ENCODE measurements at places on chromosomes 7 and 10.

DNA sequence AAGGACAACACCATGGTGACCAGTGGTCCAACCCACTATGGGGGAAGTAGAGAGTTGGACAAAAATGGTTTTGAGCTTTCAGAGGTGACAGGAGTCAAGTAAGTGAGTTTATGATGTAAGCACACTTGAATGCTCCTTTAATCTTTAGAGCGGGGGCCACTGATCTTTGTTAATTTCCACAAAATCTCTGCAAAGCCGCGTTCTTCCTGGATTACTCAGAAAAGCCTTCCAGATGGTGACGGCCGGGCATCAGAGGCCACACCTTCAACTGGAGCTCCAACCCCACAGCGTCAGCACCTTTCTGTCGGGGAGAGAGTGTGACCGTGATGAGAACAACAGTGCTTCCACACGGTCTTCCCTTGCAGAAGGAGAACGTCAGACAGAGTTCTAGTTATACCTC is 35.2 kb upstream of the KLF6 start:
- no peak for DNase-seq

- peak; percentile 76 for DNase-seq
These were observed 59.2 kb downstream of the HK1 start for GRCh38 chr10:69337296-69338132.

GRCh38 chr10:90306187-90306586 is 551.7 kb downstream of the HTR7 start:
- DNase-seq: peak; percentile 75

- no peak for DNase-seq
These were observed 86.5 kb upstream of the LRRC4 start for GRCh38 chr7:128117691-128118090.

DNA sequence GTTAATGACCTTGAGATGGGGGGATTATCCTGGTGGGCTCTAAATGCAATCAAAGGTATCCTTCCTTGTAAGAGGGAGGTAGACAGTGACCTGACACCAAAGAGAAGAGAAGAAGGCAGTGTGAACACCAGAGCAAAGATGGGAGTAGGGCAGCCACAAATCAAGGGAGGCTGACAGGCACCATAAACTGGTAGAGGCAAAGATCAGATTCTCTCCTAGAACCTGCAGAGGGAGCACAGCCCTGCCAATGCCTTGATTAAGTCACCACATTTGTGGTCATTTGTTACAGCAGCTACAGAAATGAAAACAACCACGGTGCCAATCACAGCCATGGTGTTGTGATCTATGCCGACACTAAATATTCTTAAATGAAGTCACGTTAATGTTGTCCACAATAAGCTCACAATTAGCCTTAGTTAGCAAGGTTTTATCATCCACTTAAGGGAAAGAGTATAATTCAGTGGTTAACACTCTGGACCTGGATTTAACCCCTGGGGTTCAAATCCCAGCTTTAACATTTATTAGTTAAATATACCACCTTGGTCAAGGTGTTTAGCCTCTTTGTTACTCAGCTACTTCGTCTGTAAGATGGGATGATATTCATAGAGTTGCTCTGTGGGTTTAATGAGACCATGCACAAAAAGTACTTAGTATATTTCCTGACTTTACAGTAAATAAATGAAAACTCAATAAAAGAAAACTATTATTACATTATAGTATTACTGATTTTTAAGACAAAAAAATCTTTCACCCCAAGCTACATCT is 70.8 kb downstream of the SGMS1 start:
- no peak for DNase-seq

DNA sequence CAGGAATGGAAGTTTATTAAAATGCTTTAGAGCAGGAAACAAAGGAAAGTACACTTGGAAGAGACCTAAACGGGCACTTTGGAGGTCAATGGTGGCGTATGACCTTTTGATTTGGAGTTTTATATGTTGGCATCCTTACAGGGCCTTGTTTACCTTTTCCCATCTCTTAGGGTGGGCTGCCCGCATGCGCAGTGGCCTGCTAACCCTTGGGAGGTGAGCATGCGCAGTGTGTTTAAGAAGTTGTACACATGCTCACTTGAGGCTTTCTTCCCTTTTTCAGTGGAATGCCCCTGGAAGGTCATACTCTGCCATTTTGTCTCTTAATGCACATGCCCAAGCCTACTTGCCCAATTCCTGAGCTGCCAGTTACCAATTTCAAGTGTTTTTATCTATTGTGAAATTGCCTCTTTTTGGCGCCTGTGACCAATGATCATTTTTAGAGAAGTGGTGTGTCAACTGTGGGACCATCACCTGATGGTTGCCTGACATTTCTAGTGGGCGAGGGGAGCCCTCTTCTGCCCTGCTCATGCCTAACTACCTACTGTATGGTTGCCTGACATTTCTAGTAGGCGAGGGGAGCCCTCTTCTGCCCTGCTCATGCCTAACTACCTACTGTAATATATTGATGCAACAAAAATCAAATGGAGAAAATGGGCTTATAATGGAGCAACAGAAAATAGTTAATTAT is 138.0 kb downstream of the PPP1R9A start:
- DNase-seq: no peak

DNA sequence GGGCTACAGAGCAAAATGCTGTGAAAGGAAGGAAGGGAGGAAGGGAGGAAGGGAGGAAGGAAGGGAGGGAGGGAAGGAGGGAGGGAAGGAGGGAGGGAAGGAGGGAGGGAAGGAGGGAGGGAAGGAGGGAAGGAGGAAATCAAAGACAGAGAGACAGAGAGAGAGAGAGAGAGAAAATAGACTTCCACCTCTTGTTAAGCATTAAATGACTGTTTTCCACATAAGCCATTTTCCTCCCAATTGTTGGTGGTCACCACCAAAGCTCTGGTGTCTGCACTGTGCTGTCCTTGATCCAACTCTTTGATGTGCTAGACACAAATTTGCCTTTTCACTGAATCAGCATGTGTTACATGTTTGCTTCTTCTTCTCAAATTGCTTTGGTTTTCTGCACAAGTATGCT is 90.7 kb upstream of the INHBA start:
- no peak for DNase-seq

GRCh38 chr7:27933671-27934565 is 194.0 kb downstream of the TAX1BP1 start:
- no peak for DNase-seq

DNA sequence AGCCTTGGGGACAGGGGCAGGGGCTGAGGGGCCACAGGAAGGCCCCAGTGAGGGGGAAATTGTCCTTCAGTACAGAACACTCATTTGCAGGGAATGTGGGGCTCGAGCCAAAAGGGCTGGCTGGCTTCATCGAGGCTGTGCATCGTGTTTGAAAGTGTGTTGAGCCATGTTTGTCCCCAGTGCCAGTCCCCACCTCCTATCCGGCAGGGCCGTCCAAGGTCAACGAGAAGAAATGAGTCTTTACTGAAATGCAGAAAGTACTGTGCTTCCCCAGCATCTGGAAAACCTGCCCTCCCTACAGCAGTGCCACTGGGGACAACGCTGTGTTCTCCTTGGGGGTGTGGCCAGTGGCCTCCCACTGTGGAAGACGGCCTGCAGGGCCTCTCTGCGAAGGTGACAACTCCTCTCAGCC is 214.1 kb downstream of the KLF6 start:
- no peak for DNase-seq

All from skeletal muscle cell (primary cell).